Stimulated activated CD4-positive, alpha-beta T cell treated with anti-CD3 and anti-CD28 coated beads, TNF-alpha, amount 100 ng/mL, for 1 hour (primary cell): ENCODE measurements at places on chromosomes 4 and X.

DNA sequence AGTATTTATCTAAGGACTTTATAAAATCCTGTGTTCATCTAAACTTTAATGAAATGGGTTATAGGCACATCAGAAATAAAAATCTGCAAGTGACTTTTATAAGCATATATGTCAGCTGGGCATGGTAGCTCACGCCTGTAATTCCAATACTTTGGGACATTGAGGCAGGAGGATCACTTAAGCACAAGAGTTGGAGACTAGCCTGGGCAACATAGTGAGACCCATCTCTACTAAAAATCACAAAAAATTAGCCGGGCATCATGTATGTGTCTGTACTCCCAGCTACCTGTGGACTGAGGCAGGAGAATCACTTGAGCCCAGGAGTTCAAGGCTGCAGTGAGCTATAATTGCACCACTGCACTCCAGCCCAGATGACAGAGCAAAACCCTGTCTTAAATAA, 20.9 kb downstream of the TBC1D9 start:
- DNase-seq = no peak

- no peak for DNase-seq
These were observed 48.5 kb downstream of the NELFA start for GRCh38 chr4:1960170-1960825.

- DNase-seq = no peak
These were observed 78.9 kb downstream of the NDST3 start for GRCh38 chr4:118113220-118113619.

- no peak for DNase-seq
These were observed 119.7 kb downstream of the PCDH7 start for GRCh38 chr4:30839583-30840520.

DNA sequence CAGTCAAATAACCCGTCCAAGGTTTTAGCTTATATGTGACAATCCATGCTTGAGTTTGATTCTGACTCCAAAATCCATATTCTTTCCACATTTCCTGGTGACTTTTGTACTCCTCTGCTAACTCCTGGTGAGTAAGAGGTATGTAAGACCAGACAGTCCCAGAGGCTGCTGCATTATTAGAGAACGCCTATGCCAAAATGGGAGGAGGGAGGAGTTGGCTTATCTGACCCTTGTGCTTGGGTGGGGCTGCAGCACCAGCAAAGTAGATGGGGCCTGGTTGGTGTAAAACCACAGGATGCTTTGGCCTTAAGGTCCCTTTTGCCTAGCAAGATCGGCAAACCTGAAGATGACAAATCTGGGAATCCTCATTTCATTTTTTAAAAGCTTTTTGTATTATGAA, 9.1 kb upstream of the RNF212 start:
- DNase-seq = no peak
